Left lung (tissue), 14 donors: ENCODE measurements at places on chromosomes 1 and 21.

DNA sequence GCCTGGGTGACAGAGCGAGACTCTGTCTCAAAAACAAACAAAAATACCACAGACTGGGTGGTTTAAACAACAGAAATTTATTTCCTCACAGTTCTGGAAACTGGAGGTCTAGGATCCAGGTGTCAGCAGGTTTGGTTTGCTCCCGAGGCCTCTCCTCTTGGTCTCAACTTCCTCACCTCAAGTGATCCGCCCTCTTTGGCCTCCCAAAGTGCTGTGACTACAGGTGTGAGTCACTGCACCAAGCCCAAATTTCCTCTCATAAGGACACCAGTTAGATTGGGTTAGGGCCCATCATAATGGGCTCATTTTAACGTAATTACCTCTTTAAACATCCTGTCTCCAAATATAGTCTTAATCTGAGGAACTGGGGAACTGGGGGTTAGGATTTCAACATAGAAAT lies 35.5 kb downstream of the MFSD2A start:
- no peak for DNase-seq

- DNase-seq: no peak
Observed at GRCh38 chr1:146021622-146022402, at the start of gene HJV. TSS of gene HJV (minus strand) at chr1:146021735. CDS start at chr1:146020231, 1,504 bp downstream.

DNA sequence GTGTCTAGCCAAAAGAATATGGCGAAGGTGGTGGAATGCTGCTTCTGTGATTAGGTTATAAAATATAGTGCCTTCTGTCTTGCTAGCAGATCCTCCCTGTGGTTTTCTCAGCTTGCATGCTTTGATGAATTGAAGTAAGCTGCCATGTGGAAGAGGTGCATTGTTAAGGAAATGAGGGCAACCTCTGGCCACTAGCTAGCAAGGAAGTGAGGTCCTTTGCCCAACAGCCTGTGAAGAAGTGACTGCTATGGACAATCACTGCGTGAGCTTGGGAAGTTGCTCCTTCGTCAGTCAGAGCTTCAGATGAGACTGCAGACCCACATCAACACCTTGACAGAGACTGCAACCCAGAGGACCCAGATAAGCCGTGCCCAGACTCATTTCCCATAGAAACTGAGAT lies 109.4 kb downstream of the GIPC2 start:
- no peak for DNase-seq

DNA sequence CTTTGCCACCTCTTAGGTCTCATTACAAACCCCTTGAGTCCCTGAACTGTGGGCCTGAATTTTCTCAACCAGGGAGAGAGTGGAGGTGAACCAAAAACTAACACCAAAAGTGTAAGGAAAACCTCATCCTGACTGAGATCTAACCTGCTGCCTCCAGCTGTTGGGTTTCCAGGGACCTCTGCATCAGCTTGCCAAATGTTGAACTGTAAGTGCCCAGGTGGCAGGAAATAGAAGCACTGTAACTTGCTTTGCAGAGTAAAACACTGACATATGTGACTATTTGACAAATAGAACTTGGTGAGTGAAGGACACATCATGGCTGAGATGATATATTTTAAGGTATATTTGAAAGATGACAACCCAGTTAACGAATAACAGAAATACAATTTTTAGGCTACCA lies 48.4 kb upstream of the NR5A2 start:
- DNase-seq: no peak

DNA sequence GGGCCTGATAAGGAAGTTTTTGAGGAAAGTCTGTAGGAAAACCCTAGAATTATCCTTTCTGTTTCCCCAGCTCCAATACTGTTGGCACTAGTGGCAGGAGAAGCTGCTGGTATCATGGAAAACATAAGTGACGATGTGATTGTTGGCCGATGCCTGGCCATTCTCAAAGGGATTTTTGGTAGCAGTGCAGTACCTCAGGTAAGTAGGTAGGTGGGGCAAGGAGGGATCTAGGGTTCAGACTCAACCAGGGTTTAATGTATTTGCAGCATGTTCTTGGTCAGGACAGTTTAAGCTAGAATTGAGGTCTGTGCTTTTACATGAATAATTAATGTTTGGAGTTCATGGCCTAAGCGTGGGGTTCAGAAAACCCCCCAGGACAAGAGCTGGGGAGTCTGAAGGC lies 62.1 kb downstream of the KDM1A start:
- DNase-seq: no peak

GRCh38 chr1:68378296-68379084 lies 71.3 kb downstream of the RPE65 start:
- no peak for DNase-seq

- DNase-seq: no peak
Observed at GRCh38 chr1:221494670-221495069, 247.2 kb downstream of the DUSP10 start.

DNA sequence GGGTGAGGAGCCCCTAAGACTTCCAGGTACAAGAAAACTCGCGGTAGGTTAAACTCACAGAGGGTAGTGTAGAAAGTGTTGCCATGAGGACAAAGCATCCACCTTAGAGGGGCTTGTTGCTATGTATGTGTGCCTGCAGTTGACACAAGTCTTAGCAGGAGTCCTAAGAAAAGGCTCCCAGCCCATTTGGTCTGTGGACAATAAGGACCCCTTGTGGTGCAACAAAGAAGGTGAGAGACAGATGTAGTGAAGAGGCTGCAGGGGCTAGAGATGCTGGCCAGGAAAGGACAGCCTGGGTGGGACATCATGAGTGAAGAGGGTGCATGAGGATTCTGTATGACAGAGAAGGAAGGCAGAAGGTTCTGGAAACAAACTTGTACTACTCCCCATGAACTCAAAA lies 36.3 kb upstream of the IL10 start:
- DNase-seq: no peak

DNA sequence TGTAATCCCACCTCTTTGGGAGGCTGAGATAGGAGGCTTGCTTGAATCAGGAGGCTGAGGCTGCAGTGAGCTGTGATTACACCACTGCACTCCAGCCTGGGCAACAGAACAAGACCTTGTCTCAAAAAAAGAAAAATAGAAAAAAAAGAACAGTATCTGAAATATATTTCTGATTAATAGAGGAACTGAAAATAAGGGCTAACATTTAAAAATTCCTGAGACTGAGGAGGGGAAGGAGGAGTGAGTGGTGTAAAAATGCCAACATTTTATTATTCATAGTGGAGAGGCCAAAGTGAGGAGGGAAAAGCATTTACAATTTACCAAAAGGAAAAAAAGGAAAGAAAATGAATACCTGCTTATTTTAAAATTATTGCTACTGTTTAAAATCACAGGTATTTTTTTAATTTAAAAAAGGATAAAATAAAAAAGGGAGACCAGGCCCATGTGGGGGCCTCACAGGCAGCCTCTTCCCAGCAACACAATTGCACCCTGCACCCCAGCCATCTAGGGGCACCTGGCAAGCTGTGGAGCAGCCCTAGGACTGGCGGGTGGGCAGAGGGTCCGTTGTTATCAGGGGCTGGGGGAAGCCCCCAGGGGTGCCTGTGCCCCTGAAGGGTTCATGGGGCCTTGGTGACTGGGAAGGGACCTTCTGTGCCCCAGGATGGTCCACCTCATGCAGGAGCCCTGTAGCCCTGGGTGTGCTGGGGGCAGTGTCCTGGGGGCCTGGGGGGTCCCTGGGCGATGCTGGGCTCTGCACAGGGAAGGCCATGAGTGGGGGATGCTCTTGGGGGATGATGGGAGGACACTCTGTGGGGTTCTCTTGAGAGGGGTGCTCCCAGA lies 34.8 kb upstream of the ADARB1 start:
- DNase-seq: no peak

DNA sequence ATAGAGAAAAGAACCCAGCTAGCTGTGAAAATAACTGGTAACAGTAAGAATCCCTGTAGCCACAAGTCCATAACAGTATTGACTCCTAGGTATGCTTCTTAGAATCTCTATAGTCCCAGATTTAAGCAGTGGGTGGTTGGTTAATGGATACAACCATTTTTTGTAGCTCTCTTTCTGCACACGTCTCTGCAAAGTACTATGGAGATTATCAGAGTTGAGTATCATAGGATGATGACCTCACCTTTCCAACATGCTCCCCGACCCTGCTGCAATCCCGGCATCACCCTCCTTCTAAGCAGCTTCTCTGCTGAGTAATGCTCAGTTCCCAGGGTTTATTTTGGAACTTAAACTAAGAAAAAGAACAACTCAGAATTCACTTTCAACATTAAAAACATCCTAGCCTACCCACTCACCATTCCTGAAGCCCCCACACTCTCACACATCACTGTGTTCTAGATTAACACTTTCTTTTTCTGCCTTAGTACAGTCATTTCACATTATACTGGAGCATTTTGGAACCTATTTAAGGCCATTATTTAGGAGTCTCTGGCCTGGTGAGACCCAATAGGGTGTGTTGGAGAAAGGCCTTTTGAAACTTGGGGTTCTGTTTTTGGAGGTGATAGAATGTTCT lies 2.7 kb downstream of the MLLT11 start:
- no peak for DNase-seq

DNA sequence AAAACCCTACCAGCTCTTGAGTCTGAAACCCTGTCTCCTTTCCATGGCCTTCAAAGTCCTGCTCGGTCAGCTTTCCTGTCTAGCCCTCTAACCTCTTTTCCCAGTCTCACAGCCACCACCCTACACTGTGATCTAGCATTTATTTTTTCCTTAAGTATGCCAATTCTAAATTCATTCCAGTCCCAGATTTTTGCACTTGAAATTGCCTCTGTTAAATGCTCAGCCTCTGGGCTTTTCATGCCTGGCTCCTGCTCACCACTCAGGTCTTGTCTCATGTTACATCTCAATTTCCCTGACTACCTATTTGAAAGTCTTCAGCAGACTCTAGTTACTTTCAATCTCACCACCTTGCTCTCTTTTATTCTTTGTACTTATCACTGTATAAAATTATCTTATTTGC lies 176.2 kb downstream of the ADGRL4 start:
- no peak for DNase-seq

GRCh38 chr1:58909914-58910681 lies 126.3 kb upstream of the JUN start:
- DNase-seq: no peak

- no peak for DNase-seq
Observed at GRCh38 chr1:245823408-245824147, 668.8 kb downstream of the KIF26B start.

GRCh38 chr21:45698493-45699184 lies 55.1 kb downstream of the PCBP3 start:
- peak; percentile 52 for DNase-seq

- no peak for DNase-seq
Observed at GRCh38 chr1:101260556-101261350, 23.9 kb downstream of the S1PR1 start.

DNA sequence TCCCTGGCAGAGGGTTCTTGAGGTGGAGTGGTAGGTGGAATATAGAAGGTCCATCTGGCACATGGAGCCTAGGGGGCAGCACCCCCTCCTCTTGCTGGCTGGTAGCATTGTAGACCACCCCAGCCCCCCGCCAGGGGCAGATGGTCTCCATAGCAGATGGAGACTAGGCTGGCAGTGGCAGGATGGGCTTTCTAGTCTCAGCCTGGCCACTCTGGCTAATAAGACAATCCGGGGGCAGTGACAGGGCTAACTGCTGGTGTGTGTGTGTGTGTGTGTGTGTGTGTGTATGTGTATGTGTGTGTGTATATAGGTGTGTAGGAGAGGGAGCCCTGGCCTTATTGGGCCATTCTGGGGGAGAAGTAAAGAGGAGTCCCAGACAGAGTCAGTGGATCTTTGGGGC lies 16.1 kb downstream of the UTP11 start:
- no peak for DNase-seq

DNA sequence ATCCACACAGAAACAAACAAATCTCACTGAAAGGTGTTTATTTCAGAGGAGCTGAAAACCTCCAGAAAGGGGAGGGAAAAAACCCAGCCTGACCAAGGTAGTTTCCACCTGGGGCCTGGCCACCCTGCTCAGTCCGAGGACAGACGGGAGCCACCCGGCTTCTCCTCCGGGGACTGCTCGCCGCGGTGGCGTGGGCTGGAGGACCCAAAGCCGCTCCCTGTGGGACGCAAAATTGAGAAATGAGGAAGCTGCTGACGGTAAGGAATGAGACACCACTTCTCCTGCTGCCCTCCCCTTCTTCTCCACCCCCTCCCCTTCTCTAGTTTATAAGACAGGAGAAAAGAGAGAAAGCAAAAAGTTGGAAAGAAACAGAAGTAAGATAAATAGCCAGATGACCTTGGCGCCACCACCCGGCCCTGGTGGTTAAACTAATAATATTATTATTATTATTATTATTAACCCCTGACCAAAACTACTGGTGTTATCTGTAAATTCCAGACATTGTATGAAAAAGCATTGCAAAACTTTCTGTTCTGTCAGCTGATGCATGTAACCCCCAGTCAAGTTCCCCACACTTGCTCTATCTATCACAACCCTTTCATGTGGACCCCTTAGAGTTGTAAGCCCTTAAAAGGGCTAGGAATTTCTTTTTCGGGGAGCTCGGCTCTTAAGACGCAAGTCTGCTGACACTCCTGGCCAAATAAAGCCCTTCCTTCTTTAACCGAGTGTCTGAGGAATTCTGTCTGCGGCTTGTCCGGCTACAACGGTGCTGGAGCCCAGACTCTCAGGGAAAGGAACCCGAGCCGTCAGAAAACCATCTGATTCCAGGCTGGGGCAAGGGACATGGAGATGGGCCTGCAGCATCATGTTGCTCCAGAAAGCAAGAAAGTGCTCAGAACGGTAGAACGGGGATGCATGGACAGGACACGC lies 12.5 kb downstream of the ITGB2 start:
- no peak for DNase-seq

DNA sequence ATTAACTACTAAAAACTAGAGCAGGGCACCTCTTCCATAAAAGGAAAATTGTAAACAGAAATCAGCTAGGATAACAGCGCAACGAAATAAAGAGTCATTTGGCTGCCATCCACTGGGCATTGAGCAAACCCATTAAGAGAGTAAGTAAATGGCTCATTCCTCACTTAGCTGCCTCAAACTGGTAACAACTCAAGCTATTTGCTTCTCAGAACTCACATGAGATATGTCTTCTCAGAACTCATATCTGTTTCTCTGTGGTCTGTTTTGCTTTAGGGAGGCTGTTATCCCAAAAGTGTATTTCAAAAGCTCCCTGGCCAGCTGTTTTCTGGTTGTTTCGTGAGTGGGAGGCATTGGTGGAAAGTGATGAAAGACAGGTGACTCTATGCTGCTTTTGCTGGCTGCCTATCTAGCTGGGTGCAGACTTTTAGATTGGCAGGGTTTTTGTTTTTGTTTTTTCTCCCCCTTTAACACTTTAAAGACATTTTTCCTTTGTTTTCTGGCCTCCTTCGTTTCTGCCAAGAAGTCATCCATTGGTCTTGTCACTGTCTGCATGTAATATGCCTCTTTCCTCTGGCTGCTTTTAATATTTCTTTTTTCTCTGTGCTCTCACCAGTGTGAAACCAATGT lies 269.2 kb upstream of the RGS18 start:
- DNase-seq: no peak

- no peak for DNase-seq
Observed at GRCh38 chr1:169601096-169601881, 15.0 kb upstream of the F5 start.

- DNase-seq: no peak
Observed at GRCh38 chr1:221878134-221878533, 136.2 kb upstream of the DUSP10 start.

GRCh38 chr1:226097866-226098625 lies 35.5 kb downstream of the H3-3A start:
- no peak for DNase-seq

GRCh38 chr1:175530183-175530582 lies 213.2 kb downstream of the TNR start:
- DNase-seq: no peak

- DNase-seq: no peak
Observed at GRCh38 chr1:232291261-232291660, 338.7 kb downstream of the SIPA1L2 start.

- no peak for DNase-seq
Observed at GRCh38 chr1:67754526-67754920, 69.5 kb downstream of the GADD45A start.

- DNase-seq: peak; percentile 66
Observed at GRCh38 chr1:46302641-46303037, 777 bp downstream of the LRRC41 start.

- no peak for DNase-seq
Observed at GRCh38 chr1:10678852-10679251, 117.6 kb downstream of the CASZ1 start.
